ENCODE measurements at places on chromosomes 4 and X.

DNA sequence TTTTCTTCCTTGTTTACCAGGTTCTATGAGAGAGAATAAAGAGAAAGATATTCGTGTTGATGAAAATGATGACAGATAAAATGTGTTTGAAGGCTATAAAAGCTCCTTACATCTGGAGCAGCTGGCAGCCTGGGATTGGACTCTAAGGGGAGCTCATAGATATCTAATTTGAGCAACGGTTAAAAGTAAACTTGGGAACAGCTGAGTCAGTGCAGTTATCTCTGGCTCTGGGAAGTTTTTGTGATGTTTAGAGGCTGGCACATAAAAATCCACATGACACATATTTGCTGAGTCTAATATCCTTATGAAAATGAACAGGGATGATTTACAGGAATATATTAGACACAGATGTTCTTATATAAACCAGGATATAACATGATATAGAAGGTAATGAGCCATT, 331.8 kb upstream of the TENM3 start:
- no peak for DNase-seq

- no peak for DNase-seq
Measured at GRCh38 chr4:153166716-153167501, 37.3 kb upstream of the TRIM2 start.

DNA sequence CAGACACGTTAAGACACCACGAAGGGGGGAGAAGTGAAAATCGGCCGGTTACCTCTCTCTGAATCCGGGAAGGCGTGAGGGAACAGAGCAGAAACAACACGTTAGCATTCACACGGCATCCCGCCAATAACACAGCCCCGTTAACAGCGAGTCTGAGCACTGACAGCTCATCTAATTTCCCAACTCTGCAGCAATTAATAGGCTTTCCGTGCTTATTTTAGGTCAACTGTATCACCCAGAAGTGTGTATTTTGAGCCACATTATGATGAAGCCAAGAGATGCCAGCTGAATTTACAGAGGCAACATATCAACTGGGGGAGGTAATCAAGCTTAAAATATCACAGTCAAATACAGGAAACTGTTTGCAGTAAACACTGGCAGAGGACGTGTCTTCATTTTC, 92.6 kb downstream of the NSUN7 start:
- DNase-seq = no peak

GRCh38 chr4:57119054-57119651, 9.0 kb upstream of the IGFBP7 start:
- DNase-seq = no peak

DNA sequence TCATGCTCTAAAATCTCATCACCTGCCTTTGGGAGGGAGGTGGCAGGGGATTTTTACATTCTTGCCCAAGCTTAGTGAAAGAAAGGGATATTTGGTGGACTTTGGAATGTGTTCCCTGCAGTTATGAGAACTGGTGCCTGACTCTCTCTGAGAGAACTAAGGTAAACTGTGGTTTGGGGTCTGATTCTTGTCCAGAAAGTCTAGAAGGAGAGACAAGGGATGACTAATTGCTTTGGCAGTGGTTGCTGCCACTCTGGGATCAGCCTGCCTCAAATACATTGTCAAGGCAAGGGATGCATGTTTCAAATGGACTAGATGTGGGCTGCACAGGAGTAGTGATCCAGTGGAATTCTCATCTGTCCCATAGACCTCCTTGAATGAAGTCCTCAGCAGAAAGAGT, 115.2 kb downstream of the DDIT4L start:
- DNase-seq = no peak

GRCh38 chrX:16476692-16477091, 173.3 kb upstream of the S100G start:
- DNase-seq = no peak

GRCh38 chrX:42857766-42858165, 79.8 kb upstream of the PPP1R2C start:
- no peak for DNase-seq

DNA sequence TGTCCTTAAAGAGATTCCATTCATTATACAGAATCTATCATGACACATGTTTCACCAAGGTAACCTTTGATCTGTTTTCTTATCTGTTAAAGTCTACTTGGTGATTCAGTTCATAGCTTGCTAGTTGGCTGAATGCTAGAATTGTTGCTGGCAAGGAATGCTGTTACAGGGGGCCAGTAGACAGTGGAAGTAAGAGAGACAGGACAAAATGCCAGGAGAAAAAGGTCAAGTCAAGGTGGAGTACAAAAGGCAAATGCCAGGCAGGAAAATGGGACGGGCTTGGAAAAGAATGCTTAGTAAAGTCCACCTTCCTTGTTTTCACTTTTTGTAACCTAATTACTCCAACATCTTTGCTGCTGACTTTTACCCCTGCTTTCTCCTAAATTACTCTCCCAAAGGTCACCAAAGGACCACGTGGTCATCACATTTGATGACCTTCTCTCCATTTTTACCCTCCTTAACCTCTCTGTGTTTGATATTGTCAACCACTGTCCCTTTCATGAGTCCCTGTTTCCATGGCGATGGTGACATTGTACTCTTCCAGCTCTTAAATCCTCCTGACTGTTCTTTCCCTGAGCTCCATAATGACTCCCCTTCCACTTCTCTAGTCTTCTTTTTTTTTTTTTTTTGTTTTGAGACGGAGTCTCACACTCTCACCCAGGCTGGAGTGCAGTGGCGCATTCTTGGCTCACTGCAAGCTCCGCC, 24.5 kb upstream of the TAPT1 start:
- no peak for DNase-seq

- no peak for DNase-seq
Measured at GRCh38 chr4:75057369-75057768, 124.5 kb downstream of the PARM1 start.

GRCh38 chr4:7795983-7796382, 143.7 kb downstream of the AFAP1 start:
- DNase-seq = no peak

DNA sequence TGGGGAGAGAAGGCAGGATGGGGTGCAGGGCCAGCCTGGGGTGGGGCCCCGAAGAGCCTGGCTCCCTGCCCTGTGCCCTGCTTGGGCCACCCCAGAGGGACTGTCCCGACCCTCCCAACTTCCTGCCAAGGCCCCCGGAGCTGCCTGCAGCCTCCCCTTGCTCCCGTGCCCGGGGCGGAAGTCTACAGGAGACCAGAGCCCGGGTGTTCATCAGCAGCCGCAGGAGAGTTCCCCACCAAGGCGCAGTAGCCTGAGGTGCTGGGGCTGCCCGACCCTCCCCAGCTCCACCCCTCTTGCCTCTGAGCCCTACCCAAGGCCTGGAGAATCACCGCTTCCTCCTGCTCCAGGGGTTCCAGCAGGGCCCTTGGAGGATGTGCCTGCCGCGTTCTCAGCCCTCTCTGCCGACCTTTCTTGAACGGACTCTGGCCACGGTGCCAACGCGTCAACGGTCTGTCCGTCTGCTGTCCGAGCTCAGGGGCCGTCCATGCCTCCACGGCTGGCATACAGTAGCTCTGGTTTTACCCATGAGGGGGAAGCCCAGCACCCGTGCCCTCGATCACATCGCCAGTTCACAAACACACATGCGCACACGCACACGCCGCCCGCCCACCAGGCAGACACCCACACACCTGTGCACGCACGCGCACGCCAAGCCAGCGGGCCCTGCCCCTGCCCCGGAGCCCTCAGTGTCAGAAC, 36.0 kb upstream of the SPON2 start:
- no peak for DNase-seq

- no peak for DNase-seq
Measured at GRCh38 chrX:139506333-139506732, 24.2 kb upstream of the F9 start.

DNA sequence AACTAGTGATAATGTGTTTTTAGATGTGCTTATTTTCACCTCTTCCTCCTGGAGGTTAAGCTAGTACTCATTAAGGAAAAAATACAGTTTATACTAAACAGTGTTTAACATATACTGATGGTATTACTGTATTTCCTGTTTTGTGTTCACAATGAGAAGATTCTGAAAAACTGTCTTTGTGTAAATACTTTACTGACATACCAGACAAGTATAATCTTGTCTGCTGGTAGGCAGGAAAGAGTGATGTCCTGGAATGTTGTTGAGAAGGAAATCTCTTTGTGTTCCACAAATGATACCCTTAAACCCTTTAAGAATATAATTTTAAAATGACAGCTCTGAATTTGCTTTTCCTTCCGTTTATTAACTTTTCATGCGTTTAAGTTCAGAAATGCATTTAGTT, 205.5 kb upstream of the NUDT6 start:
- no peak for DNase-seq

GRCh38 chr4:24511371-24512063, 72.8 kb downstream of the DHX15 start:
- no peak for DNase-seq

DNA sequence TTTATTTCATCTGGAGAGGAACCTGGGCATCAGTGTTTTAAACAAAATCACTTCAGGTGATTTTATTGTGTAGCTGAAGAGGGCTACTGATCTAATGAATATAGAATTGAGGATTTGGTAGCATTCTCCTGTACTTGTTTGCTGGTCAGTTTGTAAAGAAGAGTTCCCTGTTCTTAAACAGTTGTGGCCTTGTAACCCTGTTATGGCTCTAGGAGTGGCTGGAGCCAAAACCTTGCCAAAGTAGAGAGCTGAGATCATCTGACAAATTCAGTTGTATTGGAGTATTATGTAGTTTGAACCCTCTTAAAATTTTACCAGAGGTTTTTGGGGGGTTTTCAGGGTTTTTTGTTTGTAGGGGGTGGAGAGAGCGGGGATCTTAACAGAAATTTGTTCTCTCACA, 36.5 kb downstream of the USP9X start:
- DNase-seq = no peak

- DNase-seq = no peak
Measured at GRCh38 chr4:146182443-146182842, 6.9 kb downstream of the LSM6 start.

GRCh38 chr4:119498527-119498926, 130.1 kb downstream of the PDE5A start:
- no peak for DNase-seq

DNA sequence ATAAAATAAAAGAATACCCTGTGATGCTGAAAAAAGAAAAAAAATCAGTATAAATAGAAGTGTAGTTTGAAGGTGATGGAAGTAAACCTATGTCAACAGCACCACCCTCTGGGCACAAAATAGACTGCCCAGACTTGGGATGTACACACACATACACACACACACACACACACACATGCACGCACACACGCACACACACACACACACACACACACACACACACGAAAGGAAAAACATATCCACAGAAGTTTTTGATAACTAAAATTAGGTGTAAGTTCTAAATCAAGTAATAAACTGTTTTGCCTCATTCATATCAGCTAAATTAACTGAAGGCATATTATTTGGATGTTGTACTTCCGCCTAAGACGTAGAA, 40.5 kb downstream of the ANXA5 start:
- no peak for DNase-seq

GRCh38 chrX:115719171-115719570, 158.2 kb downstream of the PLS3 start:
- DNase-seq = no peak

GRCh38 chrX:38400389-38400910, 48.0 kb downstream of the OTC start:
- DNase-seq = no peak

GRCh38 chr4:2817701-2818350, 24.9 kb downstream of the SH3BP2 start:
- no peak for DNase-seq

GRCh38 chr4:185723631-185724260, 88.2 kb downstream of the SORBS2 start:
- no peak for DNase-seq

DNA sequence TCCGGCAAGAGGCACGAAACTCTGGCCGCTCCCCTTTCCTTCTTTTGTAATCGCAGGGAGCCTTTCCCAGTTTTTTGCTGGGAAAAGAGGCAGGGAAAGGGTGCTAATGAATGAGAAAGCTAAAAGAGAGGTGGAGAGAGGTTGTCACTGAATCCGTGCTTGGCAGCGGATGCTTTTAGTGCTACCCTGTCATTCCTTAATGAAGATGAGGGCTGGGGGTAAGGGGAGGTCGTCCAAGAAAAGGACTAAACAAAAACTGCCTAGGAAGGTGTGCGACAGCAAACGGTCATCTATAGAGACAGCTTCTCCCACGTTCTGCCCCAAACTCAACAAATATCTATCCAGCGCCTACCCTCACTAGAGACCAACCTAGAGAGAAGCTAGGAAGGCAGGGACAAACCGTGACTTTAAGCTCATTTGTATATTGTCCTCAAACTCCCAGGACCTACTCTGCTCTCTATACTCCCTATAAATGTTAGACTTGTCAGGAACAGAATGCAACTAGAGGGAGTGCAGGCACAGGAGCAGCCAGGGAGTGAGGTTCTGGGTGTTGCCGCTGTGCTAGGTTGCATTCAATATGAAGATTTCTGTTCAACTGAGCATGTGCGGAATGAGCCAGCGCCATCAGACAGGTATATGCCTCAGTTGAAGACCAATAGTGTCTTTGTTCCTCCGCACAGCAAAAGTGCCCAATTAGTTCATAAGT, 777 bp upstream of the CASK start:
- DNase-seq = no peak

GRCh38 chr4:42142591-42142990, 9.9 kb downstream of the BEND4 start:
- DNase-seq = no peak

GRCh38 chr4:121360495-121360894, 20.3 kb downstream of the QRFPR start:
- DNase-seq = no peak

DNA sequence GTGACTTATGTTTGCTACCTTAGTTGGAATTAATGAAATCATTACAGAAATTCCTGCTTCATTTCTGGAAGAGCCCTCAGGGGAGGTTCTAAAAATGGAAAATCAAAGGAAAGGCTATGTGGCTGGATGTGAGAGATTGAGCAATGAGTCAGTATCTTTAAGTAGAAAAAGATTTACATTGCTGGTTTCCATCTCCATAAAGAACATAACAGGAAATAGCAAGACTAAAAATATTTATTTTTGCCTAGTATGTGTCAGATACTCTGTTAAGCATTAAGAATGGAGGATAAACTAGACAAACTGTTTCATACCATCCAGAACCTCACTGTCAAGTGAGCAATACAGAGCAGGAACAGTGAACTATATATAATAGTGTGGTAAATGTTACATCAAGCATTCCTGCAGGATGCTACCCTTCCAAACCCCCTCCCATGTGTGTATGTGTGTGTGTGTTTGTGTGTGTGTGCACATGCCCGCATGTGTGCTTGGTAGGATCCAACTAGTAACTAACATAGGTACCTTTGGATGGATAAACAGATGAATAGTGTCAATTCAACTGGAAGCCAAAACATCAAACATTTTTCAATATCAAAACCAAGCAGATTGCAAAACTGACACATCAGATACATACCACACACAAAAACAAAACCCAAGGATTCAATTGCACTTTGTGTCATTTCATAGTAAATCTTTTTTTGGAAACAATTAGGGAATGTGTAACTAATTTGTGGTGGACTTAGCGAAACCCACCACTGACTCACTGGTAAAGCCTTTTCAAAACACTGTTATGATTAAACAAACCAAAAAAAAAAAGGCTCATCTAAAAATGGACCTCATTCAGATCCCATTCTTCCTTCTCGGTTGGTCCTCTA, 223.4 kb downstream of the SHROOM3 start:
- DNase-seq = no peak

GRCh38 chr4:29722253-29722652, 997.9 kb upstream of the PCDH7 start:
- DNase-seq = no peak

All from activated T-helper 1 cell treated with anti-CD3 and anti-CD28 coated beads, Interleukin-2, amount 50 U/mL, for 16 hours (primary cell).